RPMI8226 (cell line): ENCODE measurements at places on chromosomes 6 and 20.

GRCh38 chr6:6004390-6004995 lies 2.2 kb downstream of the NRN1 start:
- no peak for DNase-seq

DNA sequence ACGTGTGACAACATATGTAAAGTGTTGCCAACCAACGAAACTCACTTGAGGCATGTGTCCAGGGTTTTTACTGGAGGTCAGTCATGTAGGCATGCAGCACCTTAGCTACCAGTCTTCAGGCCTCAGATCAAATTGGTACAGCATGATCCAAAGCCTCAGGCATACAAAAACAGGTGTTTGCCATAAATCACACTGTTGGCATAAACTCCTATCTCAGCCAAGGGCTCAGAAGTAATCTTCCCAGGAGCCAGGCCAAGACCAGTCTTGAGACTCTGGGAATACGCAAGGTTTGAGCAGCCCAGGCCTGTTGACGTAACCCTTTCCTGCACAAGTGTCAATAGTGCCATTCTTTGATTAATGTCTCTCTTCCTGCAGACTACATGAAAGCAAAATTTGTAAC lies 163.5 kb downstream of the PRL start:
- DNase-seq: no peak

- DNase-seq: no peak
Observed at GRCh38 chr20:57990396-57990987, 238.0 kb downstream of the ANKRD60 start.

- DNase-seq: no peak
Observed at GRCh38 chr20:5947276-5947675, 3.1 kb downstream of the TRMT6 start.

DNA sequence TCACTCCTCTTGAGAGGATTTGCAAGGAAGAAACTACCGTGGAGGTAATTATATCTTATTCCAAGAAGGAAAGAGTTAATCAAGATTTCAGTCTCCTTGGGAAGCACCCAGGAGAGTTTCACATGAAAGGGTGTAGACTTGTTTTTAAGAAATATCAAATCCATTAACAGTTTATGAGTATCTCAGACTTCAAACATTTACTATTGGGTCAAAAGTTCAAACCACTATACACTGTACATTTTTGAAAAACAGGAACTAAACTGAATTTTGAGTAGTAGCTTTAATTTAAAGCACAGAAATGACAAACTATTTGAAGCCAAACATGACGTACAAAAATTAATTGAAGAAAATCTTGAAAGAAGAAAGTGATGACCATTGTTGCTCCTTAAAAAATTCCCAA lies 164.0 kb downstream of the FOXC1 start:
- DNase-seq: no peak

- no peak for DNase-seq
Observed at GRCh38 chr20:25040438-25040831, 17.5 kb downstream of the ACSS1 start.

- peak; percentile 41 for DNase-seq
Observed at GRCh38 chr6:47440719-47441118, 36.9 kb upstream of the CD2AP start.

DNA sequence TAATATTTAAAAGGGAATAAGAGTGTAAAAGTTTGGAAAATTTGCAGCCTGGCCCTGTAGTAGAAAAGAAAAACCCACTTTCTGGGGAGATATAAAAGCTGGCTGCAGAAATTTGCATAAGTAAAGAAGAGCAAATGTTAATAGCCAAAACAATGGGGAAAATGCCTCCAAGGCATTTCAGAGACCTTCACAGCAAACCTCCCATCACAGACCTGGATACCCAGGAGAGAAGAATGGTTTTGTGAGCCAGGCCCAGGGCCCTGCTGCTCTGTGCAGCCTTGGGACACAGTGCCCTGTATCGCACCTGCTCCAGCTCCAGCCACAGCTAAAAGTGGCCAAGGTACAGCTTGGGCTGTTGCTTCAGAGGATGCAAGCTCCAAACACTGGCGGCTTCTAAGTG lies 113.8 kb downstream of the BTBD9 start:
- no peak for DNase-seq

- DNase-seq: no peak
Observed at GRCh38 chr20:24951536-24952083, 2.5 kb downstream of the CST7 start.

- DNase-seq: no peak
Observed at GRCh38 chr6:108531332-108531731, 29.4 kb upstream of the FOXO3 start.

DNA sequence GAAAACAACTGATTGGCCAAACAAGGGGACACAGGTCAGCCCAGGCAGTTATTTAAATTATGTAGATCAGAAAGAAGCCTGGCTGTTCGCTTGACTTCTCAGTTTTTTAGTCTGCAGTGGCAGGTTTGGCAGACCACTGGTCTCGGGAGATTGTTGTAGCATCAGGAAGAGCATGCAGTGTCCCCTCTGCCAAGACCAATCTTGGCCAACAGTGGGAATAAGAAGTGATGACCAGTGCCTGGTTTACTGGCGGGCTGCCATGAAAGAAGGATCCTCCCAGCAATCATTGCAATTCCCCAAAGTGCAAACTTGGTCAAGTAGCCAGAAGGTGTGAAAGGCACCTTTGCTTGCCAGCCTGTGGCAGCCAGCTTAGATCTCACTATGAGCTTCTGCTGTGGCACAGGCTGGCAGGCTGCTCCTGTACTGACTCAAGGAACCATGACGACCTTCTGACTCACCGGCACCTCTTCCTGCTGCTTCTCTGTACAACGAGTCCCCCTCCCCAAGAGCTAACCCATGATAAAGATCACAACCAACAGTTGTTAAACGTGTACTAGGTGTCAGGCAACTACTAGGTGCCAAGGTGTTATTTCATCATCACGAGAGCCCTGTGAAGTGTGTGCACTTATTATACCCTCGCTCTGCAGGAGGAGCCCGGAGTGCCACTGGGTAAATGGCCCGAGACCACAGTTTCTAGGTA lies 76.8 kb upstream of the DUSP22 start:
- no peak for DNase-seq

- no peak for DNase-seq
Observed at GRCh38 chr6:126071000-126071647, 84.8 kb downstream of the TRMT11 start.

- peak; percentile 55 for DNase-seq
Observed at GRCh38 chr6:114096561-114097172, 125.7 kb upstream of the HDAC2 start.

DNA sequence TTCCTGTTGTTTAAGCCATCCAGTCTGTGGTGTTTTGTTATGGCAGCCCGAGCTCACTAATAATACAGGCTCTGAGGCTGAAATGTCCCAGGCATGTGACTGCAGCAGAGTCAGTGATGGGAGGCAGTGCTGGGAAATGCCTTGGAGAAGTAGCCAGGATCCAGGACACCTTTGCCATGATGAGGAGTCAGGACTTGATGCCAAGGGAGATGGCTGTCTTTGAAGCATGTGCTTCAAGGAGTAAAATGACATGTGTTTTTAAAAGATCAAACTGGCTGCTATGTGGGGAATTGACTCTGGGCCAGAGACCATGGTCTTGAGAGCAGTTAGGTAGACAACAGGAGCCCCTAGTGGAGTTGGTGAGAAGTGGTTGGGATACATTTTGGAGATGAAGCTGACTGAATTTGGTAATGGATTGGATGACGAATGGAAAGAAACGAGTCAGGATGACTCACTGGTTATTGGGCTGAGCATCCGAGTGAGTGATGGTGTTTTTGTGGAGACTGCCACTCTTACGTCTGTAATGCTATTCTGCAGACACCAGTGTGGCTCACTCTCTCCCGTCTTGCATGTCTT lies 322.2 kb downstream of the PLCB1 start:
- DNase-seq: peak; percentile 15

DNA sequence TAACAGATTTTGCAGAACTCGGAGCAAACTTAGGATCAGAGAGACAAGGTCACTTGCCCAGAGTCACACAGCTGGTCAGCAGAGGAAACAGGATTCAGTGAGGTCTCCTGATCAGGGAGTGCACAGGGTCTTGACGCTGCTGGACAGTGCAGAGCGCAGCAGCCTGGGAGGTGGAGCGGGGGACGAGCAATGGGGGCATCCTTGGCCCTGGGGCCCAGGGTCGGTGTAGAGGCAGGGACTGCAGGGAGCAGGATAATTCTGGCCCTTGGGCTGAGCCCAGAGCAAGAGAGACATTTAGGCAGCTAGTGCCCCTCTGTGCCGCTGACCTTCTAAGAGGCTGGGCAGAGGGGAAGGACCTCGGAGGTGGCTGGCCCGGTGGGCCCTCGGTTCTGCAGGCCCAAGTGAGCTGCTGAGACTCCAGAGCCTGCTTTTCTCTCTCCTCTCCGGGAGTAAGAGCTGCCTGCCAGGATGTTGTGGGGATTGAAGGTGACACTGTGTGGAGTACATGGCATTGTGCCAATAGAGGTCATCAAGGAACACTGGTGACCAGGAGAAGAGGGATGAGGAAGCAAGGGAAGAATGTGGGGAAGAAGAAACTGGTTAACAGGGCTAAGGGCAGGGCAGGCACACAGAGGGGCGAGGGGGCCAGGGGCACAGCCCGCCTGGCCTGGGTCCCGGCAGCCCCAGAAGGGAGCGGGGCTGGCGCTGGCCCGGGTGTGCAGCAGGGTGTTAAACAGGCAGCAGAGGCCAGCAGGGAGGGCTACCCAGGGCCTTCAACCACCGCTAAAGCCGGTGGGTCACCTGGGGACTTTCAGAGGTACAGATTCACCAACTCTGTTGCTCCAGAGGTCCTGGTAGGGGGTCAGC lies 122.0 kb downstream of the AGPAT4 start:
- no peak for DNase-seq

DNA sequence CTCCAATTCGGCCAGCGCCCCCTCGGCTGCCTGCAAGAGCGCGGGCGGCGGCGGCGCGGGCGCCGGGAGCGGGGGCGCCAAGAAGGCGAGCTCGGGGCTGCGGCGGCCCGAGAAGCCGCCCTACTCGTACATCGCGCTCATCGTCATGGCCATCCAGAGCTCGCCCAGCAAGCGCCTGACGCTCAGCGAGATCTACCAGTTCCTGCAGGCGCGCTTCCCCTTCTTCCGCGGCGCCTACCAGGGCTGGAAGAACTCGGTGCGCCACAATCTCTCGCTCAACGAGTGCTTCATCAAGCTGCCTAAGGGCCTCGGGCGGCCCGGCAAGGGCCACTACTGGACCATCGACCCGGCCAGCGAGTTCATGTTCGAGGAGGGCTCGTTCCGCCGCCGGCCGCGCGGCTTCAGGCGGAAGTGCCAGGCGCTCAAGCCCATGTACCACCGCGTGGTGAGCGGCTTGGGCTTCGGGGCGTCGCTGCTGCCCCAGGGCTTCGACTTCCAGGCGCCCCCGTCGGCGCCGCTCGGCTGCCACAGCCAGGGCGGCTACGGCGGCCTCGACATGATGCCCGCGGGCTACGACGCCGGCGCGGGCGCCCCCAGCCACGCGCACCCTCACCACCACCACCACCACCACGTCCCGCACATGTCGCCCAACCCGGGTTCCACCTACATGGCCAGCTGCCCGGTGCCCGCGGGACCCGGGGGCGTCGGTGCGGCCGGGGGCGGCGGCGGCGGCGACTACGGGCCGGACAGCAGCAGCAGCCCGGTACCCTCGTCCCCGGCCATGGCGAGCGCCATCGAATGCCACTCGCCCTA lies 963 bp downstream of the FOXF2 start:
- DNase-seq: no peak

- DNase-seq: no peak
Observed at GRCh38 chr6:90217506-90218127, 79.0 kb downstream of the BACH2 start.

GRCh38 chr20:10063482-10063881 lies 28.7 kb downstream of the ANKEF1 start:
- no peak for DNase-seq

DNA sequence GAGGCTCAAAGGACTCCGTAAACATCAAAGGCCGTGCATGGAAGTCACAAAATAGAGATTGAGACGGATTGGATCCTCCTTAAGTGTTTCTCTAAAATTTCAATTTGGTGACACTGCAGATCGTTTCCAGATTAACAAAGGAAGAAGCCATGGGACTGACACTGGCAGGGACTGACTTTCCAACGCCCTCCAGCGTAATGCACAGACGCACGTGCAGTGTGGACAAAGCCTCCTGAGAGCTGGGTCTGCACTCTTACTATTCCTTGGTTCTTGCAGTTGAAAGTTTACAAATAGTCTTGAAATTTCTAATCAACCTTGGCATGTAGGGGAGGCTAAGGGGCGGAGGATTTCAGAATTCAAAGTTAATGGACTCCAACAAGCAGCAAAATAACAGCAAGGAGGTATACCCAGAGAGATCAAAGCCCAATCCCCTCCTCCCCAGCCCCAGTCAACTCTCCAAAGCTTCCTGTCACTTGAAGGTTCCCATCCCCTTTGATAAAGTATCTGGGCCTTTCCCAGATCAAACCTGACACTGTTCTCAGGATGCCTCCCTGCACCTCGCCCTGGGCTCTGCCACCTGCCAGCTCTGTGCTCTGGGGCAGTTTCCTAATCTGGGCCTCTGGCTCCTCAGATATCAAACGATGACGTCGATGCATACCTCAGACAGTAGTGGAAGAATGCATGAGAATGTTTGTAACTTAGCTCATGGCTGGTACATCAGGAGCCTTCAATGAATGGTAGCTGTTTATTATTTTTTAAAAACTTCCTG lies 106.5 kb upstream of the TRAF3IP2 start:
- no peak for DNase-seq

GRCh38 chr6:21352131-21352530 lies 241.4 kb upstream of the SOX4 start:
- no peak for DNase-seq

DNA sequence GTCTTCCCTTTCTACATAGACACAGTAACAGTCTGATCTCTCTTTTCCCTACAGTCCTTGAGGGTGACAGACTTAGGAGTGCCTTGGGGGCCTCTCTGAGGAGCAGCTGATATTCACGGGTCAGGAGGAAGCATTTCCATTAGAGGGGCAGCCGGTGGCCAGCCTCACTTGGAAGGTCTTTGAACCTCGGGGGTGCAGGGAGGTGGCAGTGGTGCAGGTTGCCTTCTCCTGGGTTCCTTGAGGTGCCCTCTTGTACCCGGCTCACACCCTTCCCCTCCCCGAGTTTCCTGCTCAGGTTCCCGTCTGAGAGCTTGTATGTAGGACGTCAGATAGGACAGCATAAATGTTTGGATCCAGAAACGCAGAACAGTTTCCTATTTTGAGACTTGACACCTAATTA lies 2.5 kb downstream of the RTEL1 start:
- DNase-seq: no peak

- no peak for DNase-seq
Observed at GRCh38 chr6:105489216-105489530, 86.3 kb upstream of the PREP start.

- no peak for DNase-seq
Observed at GRCh38 chr6:148389086-148389485, 46.4 kb downstream of the SASH1 start.

- no peak for DNase-seq
Observed at GRCh38 chr6:23591761-23592160, 534.3 kb upstream of the NRSN1 start.

- DNase-seq: no peak
Observed at GRCh38 chr6:69217343-69217742, 579.5 kb downstream of the LMBRD1 start.

- DNase-seq: no peak
Observed at GRCh38 chr6:156352861-156353260, 424.3 kb upstream of the ARID1B start.
